Hematopoietic multipotent progenitor cell (in vitro differentiated cells): ENCODE measurements at places on chromosomes 2 and 18. TPM values are rescaled to one million over a fixed set of nuclear protein-coding genes. Genes with fewer than 3 reads are reported as not detected.

- DNase-seq = no peak
Observed at GRCh38 chr2:207141386-207141785, 24.4 kb downstream of the KLF7 start.

GRCh38 chr2:20092226-20092900, 40.9 kb upstream of the LAPTM4A start:
- DNase-seq = no peak

DNA sequence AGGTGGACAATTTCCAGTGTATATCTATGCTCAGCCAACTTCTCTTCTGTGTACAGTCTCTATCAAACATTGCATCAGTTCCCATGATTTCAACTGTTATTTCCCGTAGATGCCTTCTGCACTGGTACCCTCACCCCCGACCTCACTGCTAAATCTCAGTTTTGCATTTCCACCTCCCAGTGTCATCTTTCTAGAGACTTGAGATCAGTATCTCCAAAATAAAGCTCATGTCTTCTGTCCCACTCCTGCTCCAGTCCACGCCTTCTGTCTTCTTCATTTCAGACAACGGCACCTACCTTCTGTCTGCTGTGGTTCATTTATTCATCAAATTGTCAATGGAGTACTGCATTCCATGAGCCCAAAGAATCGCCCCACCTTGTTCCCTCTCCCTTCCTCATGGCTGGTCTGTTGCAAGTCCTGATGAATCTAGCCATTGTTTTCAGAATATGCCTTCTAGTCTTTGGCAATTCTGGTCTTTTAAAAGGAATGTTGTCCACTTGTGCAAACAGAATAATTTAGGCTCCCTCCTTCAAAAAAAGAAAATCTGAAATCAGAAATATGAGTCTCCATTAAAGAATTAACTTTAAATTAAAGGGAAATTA, 23.3 kb upstream of the NPAS2 start:
- DNase-seq = no peak

DNA sequence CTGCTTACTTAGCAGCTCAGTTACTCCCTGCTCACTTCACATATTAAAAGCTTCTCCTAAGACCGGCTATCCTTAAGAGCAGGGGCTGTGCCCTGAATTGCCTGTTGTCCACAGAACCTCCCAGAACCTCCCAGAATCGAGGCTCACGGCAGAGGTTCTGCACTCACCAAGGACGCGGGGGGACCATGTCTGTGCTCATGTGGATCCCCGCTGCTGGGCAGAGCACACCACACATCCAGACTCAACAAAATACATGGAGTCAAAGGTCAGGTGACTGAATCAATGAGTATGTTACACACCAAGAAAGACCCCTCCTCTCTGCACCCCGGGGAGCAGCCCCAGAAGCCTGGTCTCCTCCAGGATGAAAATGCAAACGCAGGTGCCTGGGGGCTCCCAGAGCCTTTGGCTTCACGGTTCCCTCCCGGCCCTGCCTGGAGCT, 149.0 kb downstream of the MBP start:
- DNase-seq = no peak

- peak; percentile 61 for DNase-seq
Observed at GRCh38 chr2:44981714-44982108, 27.5 kb downstream of the SIX2 start.

- peak; percentile 95 for DNase-seq
Observed at GRCh38 chr2:9630736-9631552, at the start of gene YWHAQ. TSS of gene YWHAQ (minus strand) at chr2:9630997. CDS start at chr2:9630452, 545 bp downstream.

GRCh38 chr2:102615620-102616436, 3.5 kb upstream of the SLC9A2 start:
- DNase-seq = peak; percentile 53

The C2orf72 gene
- total RNA-seq = not detected

The ZNF2 gene
- total RNA-seq = 5.7 TPM

DNA sequence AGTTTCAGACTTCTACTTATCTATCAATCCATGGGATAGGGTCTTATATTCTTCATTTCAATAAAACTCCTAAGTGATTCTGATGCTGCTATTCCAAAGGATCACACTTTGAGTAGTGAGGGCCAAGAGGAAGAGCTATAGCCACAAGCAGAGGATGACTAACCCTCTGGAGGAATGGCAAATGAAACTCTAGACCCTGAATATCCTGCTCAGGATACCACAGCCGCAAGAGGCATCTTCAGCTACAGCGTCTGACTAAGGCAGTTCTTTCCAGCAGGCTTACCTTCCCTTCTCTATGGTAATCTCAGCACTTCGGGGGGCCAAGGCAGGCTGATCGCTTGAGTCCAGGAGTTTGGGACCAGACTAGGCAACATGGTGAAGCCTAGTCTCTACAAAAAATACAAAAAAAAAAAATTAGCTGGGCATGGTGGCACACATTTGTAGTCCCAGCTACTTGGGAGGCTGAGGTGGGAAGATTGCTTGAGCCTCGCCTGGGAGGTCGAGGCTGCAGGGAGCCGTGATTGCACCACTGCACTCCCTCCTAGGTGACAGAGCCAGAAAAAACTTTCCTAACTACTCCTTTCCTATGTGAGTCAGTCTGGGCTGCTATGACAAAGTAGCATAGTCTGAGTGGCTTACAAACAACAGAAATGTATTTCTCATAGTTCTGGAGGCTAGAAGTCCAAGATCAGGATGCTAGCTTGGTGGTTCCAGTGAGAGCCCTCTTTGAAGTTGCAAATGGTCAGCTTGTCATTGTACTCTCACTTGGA, 371.9 kb downstream of the IRS1 start:
- no peak for DNase-seq

The IMPA2 gene
- 83.7 TPM for total RNA-seq

DNA sequence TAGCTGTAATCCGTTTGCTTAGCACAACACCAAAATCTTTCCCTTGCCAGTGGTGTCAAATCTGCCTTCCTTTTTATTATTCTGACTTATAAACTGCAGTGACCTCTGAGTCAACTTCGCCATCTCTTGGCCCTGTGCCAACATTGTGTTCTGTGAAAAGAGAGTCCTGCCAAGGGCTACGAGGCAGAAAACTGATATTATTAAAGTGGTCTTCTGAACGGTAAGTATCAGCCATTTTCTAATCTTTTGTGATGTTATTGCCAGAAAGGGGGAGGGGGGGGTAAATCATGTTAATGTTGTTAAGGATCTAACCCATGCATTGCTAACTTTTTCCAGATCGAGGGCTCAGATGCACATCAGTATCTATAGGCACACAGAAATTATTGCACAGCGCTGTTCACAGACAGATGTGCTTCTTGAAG, 121.5 kb upstream of the LTBP1 start:
- no peak for DNase-seq

The MYO3B gene
- total RNA-seq = under 0.01 TPM

GRCh38 chr18:62460851-62461300, 61.9 kb upstream of the ZCCHC2 start:
- DNase-seq = no peak

GRCh38 chr18:10059610-10060468, 146.0 kb downstream of the VAPA start:
- no peak for DNase-seq

DNA sequence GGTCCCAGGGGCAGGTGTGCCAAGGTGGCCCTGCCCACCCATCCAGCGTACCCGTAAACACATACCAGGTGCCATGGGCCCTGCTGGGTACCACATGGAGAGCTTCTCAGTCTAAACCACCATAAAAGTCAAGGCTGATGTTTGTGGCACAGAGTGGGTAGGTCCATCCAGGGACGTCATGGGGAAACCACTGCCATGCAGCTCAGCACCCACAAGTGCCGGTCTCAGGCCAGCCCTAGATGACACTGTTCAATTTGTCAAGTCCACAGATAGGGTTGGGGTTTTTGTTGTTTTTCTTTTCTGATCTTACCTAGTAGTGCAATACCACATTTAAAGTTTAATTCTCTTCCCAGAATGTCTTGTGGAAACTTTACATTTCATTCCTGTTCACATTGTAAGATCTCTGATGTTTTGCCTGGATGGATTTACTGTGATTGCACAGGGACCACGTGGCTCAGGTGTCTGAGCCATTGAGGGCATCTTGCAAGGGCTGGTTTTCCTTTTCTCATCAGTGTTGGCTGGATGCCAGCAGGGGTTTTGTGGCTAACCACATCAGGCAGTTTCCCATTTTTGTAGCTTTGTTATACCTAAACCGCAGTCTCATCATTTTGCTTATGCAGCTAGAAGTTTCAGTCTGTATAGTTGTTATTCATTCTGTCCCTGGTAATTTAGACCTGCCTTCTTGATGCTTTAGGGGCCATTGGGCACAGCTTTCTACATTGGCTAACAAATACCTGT, 64.7 kb downstream of the STK25 start:
- DNase-seq = peak; percentile 80

GRCh38 chr2:172293952-172294351, 133.4 kb upstream of the ITGA6 start:
- DNase-seq = no peak

The METTL4 gene
- total RNA-seq = 2.7 TPM

DNA sequence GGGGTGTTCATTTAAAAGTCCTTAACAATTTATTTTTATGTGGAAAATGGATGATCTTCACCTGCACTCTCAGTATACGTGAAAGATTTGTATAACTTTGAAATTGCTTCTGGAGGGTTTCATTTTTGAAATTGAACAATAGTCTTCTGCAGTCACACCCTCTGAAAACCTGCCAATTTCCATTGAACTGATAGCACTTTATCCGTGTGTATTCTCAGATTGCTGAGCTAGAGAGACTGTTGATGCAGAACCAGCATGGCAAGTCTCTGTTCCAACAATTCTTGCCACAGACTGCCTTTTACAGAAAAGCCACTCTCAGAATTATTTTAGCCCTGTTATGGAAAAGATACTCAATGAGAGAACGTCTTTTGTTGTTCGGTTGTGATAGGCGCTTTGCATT, 6.6 kb upstream of the GULP1 start:
- DNase-seq = no peak

DNA sequence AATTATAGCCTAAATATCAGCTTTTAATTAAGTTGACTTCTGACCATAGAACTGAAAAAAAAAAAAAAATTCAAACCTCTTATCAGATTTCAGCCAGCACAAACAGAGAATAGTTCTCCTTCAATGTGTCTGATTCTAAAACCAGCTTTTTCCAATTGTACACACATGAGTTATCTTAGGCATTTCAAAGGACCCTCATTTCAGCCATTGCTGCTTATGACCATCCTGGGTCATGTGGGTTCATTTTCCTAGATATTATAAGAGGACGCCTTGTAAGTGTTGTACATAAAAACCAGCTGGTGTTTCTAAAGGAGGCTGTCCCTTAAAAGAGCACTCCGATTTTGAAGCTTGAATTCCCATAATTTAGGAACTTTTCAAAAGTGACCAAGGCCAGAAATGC, 62.3 kb upstream of the DYNC1I2 start:
- DNase-seq = no peak

The LAMA1 gene
- under 0.01 TPM for total RNA-seq

DNA sequence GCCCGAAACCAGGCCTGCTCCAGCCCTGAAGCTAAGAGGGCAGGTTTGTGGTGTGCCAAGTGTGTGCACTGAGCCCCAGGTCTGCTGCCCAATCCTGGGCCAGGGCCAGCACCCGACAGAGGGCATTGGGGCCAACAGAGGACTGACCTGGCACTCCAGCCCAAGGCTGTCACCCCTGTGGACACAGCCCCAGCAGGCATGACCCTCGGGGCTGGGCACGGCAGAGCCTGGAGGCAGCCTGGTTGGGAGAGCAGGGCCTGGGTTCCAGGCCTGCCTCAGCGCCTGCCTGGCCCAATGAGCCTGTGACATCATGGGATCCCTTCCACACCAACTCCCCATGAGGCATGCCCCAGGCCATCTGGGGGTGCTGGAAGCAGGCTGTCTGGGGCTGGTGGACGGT, 10.8 kb upstream of the SNED1 start:
- no peak for DNase-seq

DNA sequence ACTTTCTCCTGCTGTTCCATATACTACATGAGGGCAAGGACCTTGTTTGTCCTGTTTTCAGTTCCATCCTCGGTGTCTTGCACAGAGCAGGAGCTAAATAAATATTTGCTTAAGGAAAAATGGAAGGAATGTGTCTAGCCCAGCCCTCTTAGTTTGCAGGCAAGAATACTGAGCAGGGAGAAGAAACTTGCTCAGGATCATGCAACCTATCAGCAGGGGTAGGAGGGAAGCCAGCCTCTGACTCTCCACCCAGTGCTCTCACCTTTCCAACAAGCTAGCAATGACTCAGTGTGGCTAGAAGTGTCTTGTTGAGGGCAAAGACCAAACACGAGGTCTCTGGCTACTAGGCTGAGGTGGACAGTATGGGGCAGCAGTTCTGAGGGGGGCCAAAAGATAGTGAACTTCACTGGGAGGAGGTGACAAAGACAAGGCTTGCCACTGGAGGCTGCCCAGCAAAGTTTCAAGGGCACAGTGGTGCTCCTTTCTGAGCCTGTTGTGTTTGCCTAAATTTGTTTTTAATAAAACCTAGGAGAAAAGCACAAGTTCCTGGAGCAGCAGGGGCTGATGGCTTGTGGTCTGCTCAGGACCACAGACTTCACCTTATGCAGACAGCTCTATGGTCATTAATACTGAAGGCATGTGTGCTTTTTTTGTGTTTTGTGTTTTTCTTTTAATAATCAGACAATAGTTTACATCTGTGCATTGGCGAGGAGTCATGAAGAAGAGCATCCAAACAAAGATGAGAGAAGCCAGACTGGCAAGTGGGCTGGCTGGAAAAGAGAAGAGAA, 49.1 kb upstream of the CTAGE1 start:
- no peak for DNase-seq

DNA sequence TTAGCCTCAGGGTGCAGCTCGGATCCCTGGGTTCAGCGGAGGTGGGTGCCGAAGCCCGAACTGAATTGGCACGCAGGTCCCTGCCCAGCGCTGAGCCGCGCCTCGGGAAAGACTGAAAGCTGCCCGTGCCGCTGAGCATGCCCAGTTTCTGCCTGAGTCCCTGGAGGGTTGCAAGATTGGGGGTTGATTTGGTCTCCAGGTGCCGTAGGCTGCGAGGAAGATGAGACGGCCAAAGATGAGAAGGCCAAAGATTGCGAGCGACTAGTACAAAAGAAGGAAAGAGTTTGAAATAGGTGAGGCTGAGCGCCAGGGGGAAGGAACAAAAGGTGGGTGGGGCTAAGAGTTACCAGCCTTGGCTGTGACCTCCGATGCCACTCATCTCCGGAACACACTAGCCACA, 852 bp upstream of the KCNH7 start:
- no peak for DNase-seq

The MBP gene
- 47.7 TPM for total RNA-seq

DNA sequence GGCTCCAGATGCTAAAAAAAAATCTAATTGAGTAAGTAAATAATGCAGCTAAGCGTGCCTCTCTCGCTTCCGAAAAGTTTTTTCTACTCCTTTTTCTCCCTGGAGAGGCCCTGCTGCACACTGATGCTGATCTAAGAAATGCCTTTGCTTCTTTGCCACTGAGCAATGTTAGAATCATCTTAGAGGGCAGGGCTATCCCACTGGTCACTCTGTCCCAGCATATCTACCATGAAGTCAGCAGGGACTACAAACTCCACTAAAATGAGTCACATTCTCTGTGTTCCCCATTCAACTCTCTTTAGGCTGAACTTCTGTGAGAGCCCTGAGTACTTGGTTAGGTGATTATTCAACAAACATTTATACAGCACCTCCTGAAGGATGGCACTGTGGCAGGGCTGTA, 127.6 kb upstream of the LYPD1 start:
- no peak for DNase-seq

The LONRF2 gene
- 0.54 TPM for total RNA-seq

GRCh38 chr2:238941262-238941792, 93.4 kb downstream of the TWIST2 start:
- DNase-seq = no peak

GRCh38 chr18:40874233-40874632, 1080.8 kb upstream of the PIK3C3 start:
- DNase-seq = no peak
